ENCODE measurements at places on chromosomes 1 and 21. TPM values are rescaled to one million over a fixed set of nuclear protein-coding genes. Genes with fewer than 3 reads are reported as not detected.

The NTMT2 gene
- total RNA-seq, result not detected

The DMRTA2 gene
- total RNA-seq, result 0.22 TPM

The IVL gene
- total RNA-seq, result not detected

The WDR4 gene
- total RNA-seq, result 34.2 TPM

The GNAT2 gene
- not detected for total RNA-seq

The ADCY10 gene
- 0.20 TPM for total RNA-seq

The TMEM269 gene
- 0.08 TPM for total RNA-seq

The COL9A2 gene
- 0.24 TPM for total RNA-seq

The SEMA6C gene
- 2.2 TPM for total RNA-seq

The RORC gene
- not detected for total RNA-seq

The KCNE2 gene
- total RNA-seq, result not detected

The RIPPLY3 gene
- total RNA-seq, result 0.71 TPM

The PLCH2 gene
- total RNA-seq, result 0.44 TPM

The RIPK4 gene
- total RNA-seq, result 13.9 TPM

The OPRD1 gene
- total RNA-seq, result 0.08 TPM

The CHI3L1 gene
- not detected for total RNA-seq

The GBP3 gene
- 2.2 TPM for total RNA-seq

The XCL1 gene
- total RNA-seq, result not detected

The DSCAM gene
- total RNA-seq, result not detected

The WNT2B gene
- total RNA-seq, result 0.14 TPM

The MROH9 gene
- not detected for total RNA-seq

The SPRR5 gene
- not detected for total RNA-seq

The OR2L8 gene
- not detected for total RNA-seq

The MYOM3 gene
- 5.6 TPM for total RNA-seq

The C1orf167 gene
- total RNA-seq, result not detected

The RXRG gene
- not detected for total RNA-seq

The RAB3B gene
- total RNA-seq, result 10.4 TPM

The OR2W3 gene
- not detected for total RNA-seq

The STPG1 gene
- total RNA-seq, result 8.2 TPM

The CYP4Z1 gene
- total RNA-seq, result not detected

The MATN1 gene
- not detected for total RNA-seq

The GJB5 gene
- 0.28 TPM for total RNA-seq

The IRF6 gene
- total RNA-seq, result 0.05 TPM

The TNFRSF9 gene
- total RNA-seq, result 3.6 TPM

The MTMR11 gene
- total RNA-seq, result 6.6 TPM

The ACTL8 gene
- 1.7 TPM for total RNA-seq

The HRNR gene
- total RNA-seq, result not detected

The S100A14 gene
- 0.55 TPM for total RNA-seq

The AMY1A gene
- not detected for total RNA-seq

Measured in A549 treated with ZK216348 at 1 μM for 4 hours (cell line).